ENCODE measurements at places on chromosomes 4 and X.

GRCh38 chr4:77613267-77613666 is 7.6 kb downstream of the CXCL13 start:
- no peak for DNase-seq

- no peak for DNase-seq
Measured at GRCh38 chrX:69262036-69262936, 97.0 kb upstream of the PJA1 start.

GRCh38 chr4:74897386-74897785 is 35.5 kb upstream of the PARM1 start:
- no peak for DNase-seq

DNA sequence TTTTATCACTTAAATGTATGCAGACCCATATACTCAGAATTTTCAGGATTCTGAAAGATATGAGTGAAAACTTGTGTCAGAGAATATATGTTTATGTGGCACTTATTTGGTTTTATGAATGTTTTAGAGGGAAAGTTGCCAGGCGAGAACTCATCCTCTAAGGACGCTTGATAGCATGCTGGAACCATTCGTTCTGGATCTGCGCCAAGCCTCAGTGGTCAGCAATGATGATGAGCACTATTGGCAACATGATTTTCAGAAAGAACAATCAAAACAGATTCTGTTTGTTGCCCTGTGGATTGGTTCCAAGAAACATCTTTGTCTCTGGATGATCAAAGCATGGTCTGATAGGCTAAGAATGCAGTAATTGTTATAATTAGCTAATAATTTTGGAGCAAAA is 32.1 kb upstream of the RAPGEF2 start:
- DNase-seq: no peak

GRCh38 chr4:109553130-109553529 is 6.9 kb upstream of the MCUB start:
- no peak for DNase-seq

GRCh38 chrX:17500145-17500579 is 125.2 kb downstream of the NHS start:
- DNase-seq: no peak

- no peak for DNase-seq
Measured at GRCh38 chr4:176189891-176190795, 5.2 kb downstream of the SPATA4 start.

DNA sequence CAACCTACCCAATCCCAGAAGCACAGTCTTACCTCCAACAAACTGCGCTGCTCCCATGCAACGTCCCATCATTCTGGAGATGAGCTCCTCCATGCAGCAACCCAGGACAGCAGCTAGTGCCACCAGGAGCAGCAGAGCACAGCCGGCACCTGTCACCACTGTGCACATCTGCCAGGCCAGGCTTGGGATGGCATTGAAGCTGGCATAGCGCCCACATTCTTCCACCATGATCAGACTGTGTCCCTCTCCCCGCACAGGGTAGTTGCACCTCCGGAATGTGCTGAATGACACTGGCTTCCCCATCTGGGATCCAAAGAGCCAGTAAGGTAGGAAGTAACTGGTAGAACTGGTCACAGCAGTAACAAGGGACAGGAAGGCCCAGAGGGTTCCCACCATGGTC is 8.8 kb downstream of the LHFPL1 start:
- no peak for DNase-seq

DNA sequence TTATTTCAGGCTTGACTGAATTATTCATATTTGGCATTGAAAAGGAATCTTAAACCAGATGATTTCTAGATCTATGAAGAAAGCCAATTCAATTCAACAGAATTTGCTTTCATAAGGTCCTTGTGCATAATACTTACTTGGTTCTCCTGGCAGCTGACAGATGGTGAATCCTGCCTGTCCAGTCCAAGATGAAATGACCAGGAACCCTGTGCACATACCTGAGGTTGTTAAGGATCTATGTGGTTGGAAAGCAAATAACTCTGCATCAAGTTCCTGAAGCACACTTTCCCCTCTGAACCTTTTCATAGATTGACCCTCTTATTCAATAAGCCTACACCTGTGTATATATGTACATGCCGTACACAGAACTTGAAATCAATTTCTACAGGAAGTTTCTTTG is 562.7 kb downstream of the PPARGC1A start:
- DNase-seq: no peak

GRCh38 chr4:101115887-101116286 is 231.4 kb downstream of the PPP3CA start:
- DNase-seq: no peak

DNA sequence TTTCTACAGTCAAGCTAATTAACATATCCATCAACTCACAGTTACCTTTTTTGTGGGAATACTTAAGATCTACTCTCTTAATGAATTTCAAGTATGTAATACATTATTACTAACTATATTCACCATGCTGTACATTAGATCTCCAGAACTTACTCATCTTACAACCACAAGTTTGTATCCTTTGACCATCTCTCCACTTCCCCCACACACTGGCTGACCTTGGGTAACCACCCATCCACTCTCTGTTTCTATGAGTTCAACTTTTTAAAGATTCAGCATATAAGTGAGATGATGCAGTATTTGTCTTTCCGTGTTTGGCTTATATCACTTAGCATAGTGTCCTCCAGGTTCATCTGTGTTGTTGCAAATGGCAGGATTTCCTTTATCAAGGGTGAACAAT is 30.5 kb upstream of the MAGED1 start:
- DNase-seq: no peak

- no peak for DNase-seq
Measured at GRCh38 chrX:27381419-27381818, 81.7 kb downstream of the PPP4R3C start.

- no peak for DNase-seq
Measured at GRCh38 chrX:17183566-17183965, 191.4 kb upstream of the NHS start.

DNA sequence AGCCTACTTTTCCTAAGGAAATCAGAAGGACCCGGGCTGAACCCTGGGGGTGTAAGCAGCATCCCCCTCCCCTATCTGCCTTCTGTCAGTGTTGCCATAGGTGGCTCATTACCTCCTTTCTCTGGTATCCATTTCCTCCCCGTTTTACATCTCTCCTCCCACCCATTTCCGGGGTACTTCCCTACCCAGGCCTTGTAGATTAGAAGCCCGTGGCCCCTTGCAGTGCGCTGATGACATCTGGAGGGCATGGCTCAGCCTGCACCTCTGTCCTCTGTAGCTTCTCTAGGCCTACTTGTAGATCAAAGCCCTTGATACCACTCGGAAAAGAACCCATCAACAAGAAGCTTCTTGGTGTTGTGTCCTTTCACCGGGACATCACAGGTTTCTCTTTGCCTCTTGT is 71.8 kb downstream of the NBDY start:
- DNase-seq: no peak

DNA sequence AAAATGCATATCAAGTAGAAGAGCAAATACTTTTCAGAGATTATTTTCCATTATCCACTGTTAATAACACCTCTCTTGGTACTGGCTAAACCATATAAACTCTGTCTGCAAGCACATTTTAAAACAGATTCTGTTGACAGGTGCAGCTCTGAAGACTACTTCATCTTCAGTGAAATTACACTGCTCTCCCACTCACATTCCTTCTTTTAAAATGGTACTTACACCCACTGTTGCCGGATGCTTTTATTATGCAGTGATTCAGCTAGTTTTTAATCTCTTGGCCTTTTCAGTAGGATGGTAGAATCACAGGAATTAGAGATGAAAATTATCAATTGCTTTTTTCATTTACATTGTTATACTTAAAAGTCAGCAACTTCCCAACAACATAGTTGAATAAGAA is 381.6 kb downstream of the GASK1B start:
- DNase-seq: no peak

- DNase-seq: no peak
Measured at GRCh38 chrX:2698604-2699003, 7.5 kb downstream of the CD99 start.

- no peak for DNase-seq
Measured at GRCh38 chr4:47692691-47693090, 145.2 kb downstream of the CORIN start.

DNA sequence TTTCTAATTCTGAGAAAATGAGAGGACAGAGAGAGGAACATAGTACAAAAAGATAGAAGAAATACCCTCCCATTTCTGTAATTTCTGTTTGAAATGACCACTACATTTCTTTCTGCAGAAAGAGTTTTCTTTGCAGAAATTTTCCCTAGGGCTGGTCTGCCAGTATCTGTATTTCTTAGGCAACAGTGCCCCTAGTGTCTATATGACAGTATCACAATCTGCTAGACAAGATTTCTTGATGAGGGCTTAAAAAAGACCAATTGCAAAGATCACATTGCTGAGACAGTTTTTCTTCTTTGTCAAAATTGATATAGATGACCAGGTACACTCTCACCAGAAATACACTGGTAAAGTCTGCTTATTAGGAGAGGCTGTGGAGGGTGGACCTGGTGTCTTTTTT is 81.0 kb upstream of the ZDHHC15 start:
- DNase-seq: peak; percentile 20

DNA sequence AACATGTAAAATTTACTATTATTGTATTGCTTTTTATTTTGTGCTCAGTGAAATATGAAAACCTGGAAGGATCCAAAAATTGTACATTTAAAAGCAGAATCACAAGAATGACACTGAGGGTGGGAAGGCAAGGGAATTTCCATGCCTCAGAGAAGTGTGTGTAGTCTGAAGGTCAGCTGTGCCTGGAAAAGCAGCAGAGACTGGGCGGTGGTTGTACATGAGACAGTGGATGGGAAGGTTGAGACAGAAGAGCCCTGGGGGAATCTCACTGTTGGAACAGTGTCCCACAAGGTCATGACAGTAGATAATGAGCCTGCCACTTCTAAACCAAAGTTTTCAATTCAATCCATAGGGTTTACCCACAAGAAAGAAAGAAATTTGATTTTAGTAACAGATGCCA is 17.1 kb upstream of the ANTXR2 start:
- no peak for DNase-seq

- DNase-seq: peak; percentile 35
Measured at GRCh38 chrX:154486396-154487207, at the start of gene UBL4A. Gene UBL4A, minus strand, starts transcription at chrX:154486615. Its CDS starts 31 bp downstream, at chrX:154486584.

- DNase-seq: peak; percentile 23
Measured at GRCh38 chr4:183106839-183107238, 7.8 kb downstream of the WWC2 start.

DNA sequence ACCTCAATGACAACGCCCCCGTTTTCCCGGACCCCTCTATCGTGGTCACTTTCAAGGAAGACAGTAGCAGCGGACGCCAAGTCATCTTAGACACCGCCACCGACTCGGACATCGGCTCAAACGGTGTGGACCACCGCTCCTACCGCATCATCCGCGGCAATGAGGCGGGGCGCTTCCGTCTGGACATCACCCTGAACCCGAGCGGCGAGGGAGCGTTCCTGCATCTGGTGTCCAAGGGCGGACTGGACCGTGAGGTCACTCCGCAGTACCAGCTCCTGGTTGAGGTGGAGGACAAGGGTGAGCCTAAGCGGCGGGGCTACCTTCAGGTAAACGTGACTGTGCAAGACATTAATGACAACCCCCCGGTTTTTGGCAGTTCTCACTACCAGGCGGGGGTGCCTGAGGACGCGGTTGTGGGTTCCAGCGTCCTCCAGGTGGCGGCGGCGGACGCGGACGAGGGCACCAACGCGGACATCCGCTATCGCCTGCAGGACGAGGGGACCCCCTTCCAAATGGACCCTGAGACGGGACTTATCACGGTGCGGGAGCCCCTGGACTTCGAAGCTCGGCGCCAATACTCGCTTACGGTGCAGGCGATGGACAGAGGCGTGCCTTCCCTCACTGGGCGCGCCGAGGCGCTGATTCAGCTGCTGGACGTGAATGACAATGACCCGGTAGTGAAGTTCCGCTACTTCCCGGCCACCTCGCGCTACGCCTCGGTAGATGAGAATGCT is 2.2 kb downstream of the FAT4 start:
- peak; percentile 62 for DNase-seq

DNA sequence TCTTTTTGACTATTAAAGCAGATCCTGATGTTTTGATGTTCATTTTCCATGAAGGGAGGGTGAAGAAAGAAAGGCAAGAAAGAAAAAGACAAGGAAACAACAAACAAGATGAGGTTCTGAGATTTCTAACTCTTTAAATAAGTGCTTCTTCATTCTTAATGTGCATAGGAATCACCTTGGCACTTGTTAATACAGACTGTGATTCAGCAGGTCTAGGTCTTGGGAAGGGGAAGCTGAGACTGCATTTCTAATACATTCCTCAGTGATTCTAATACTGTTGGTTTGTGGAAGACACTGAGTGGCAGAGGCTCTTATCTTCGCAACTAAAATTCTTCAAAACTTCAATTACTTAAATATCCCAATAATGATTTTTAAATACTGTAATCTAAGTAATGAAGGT is 95.2 kb upstream of the NAP1L5 start:
- DNase-seq: peak; percentile 23

- DNase-seq: no peak
Measured at GRCh38 chr4:5956285-5957021, 61.8 kb downstream of the C4orf50 start.

DNA sequence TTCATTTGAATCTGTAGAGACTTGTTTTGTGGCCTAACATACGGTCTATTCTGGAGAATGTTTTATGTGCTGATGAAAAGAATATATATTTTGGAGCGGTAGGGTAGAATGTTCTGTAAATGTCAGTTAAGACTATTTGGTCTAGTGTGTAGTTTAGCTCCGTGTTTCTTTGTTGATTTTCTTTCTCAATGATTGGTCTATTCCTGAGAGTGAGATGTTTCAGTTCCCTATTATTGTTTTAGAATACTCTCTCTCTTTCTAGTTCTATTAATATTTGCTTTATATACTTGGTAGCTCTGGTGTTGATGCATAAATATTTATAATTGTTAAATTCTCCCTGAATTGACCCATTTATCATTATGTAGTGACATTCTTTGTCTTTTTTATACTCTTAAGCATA is 236.5 kb downstream of the GLUD2 start:
- DNase-seq: no peak

DNA sequence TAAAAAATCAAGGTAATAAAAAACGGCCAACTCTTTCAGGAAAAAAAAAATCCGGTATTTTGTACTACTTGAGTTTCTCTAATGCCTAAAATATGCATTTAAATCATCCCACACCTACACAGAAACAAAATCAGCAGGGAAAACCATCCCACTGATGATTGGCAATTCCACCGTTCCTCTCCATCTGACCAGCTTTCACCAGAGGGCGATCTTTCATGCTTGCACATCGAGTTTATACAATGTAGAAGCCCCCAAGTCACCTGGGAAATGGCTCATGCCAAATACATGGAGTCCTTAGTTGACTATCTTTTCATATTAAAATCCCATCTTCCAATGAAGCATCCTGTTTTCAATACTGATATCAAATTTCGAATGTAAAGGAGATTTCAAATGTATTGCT is 69.2 kb downstream of the PTCHD1 start:
- DNase-seq: peak; percentile 0

GRCh38 chr4:121253961-121254360 is 89.8 kb upstream of the TNIP3 start:
- DNase-seq: no peak

DNA sequence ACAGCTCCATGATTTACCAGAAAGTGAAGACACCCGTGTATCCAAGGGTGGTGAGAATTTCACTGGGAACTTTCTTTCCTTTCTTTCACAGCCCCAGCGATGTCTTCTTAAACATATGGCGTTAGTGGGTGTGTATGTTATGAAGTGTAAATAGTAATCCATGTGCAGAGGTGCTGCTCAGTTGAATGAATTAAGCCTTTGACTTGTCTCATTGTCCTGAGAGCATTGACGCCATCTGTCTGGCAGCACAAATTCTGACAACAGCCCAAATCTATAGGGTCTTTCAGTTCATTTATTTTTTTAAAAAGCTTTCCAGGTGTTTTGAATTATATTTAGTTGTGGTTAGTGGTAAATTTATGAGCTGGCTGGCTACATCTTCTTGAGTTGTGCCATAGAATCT is 69.4 kb downstream of the CLCN5 start:
- no peak for DNase-seq

- peak; percentile 63 for DNase-seq
Measured at GRCh38 chr4:87375719-87376291, 15.2 kb downstream of the HSD17B11 start.
